ENCODE measurements at places on chromosomes 5 and 9. TPM values are rescaled to one million over a fixed set of nuclear protein-coding genes. Genes with fewer than 3 reads are reported as not detected.

DNA sequence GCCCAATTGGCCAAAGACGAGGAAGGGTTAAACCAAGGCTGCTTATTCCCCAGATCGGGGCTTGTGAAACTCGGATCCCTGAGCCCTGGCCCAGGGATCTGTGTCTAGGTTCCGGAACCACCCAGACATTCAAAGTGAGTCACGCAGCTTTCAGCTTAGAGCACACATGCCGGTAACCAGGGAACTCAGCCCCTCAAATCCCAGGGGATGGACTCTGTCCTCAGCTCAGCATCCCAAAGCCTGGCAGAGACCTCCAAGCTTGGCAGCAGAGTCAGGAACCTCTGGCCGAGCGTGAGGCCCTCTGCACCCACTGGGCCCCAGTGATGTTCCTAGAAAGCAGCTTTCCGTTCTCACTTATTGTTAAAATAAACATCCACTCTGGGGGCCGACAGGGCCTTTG lies 5.1 kb downstream of the PNPLA7 start:
- DNase-seq, result no peak

- no peak for DNase-seq
Measured at GRCh38 chr9:16668734-16669295, 201.7 kb downstream of the BNC2 start.

SNX2 gene
- 99.4 TPM for total RNA-seq

DNA sequence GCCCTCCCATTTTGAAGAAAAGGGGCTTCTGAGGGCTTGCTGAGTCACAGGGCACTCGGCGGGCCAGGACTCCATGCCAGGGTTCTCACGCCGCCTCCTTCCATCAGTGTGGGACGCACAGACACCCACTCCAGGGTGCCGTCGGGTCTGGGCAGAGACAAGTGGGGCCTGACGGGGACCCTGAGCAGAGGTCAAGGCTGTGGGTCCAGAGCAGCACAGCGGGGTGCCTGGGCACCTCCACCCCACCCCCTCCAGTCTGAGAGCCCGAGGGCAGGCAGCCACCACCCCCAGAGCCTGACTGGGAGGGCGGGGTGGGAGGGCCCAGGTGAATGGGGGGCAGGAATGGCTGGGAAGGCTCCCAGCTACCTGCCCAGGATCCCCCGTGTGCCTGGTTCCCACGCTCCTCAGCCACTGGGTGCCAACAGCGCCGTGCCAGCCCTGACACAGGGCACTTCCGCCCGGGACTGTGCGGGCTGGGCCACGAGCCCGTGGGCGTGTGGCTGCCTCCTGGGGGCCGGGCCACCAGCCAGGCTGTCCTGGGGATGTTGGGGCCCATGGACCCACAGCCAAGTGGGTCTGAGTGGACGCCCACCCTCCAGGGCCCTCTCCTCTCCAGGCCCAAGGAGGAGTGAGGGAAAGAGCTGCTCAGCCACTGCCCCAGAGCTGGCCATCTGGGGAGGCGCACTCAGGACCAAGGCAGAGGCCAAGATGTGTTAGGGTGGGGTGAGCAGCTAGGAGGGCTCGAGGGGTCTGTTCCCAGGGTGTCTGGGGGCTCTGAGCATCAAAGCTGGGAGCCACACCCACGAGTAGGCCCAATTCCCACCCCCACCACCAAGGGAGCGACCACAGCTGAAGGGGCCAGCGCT lies 10.1 kb upstream of the NRARP start:
- DNase-seq, result no peak

DNA sequence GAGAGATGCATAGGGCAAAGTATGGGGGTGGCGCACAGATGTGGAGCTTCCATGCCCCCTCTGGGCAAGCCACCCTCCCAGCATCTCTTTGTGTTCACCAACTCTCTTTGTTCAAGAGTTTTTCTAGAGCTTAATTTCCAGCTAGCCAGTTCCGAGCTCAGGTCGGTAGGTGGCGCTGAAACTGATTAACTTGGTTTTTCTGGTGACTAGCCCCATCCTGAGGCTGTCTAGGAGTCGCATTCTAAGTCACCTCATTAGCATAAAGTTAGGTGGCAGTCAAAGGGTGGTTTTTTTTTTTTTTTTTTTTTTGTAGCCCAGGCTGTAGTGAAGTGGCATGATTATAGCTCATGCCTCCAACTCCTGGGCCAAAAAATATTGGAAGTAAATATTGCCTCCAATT lies 476.4 kb downstream of the KDM4C start:
- peak; percentile 10 for DNase-seq

WWC1 gene
- total RNA-seq, result 0.63 TPM

- DNase-seq, result peak; percentile 45
Measured at GRCh38 chr5:142978726-142979125, 208.5 kb downstream of the ARHGAP26 start.

DOK3 gene
- total RNA-seq, result 4.4 TPM

GRCh38 chr9:129290606-129291005 lies 112.5 kb upstream of the IER5L start:
- no peak for DNase-seq

GRCh38 chr5:41156739-41157138 lies 56.6 kb downstream of the C6 start:
- DNase-seq, result no peak

GRCh38 chr5:30401479-30402058 lies 791.9 kb upstream of the CDH6 start:
- no peak for DNase-seq

MAP1B gene
- 39.3 TPM for total RNA-seq

GRCh38 chr5:39024884-39025283 lies 49.3 kb downstream of the RICTOR start:
- no peak for DNase-seq

DNA sequence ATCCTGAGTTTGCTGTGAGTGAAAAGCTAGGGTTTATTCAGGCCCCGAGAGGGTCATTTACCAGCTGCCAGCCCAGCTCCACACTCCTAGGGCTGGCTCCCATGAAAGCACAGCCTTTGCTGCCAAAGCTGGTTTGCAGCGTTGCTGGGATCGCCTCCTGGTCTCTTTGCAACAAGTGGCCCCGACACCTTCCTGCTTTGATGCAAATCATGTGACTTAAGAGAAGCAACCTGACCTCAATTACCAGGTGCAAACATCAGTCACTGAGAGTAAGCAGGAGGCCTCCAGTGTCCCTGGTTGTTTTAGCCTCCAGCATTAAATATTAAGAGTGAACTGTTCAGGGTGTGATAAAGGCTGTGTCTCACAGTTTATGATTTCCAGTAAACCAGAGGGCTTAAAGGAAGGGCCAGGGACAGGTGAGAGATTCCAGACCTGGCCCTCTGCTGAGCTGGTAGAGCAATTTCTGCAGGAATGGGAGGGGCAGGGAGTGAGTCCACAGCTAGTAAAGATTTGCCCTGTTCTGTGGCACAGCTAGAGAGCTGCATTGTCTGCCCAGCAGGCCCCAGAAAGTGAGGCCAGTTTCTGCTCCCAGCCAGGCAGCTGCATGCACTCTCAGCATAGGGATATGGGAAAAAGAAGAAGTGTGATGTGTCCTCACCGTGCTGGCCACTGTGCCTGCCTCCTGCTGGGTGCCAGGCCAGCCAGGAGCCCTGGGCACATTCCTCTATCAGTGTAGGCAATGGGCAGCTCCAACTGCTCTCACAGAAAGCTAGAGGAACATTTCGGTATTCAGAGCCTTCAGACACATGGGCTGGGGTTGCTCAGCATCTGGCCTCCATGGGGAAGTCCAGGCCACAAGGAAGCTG lies 58.0 kb downstream of the SLC22A5 start:
- no peak for DNase-seq

Measured in dermis microvascular lymphatic vessel endothelial cell (primary cell).